ENCODE measurements at places on chromosomes 6 and 20.

DNA sequence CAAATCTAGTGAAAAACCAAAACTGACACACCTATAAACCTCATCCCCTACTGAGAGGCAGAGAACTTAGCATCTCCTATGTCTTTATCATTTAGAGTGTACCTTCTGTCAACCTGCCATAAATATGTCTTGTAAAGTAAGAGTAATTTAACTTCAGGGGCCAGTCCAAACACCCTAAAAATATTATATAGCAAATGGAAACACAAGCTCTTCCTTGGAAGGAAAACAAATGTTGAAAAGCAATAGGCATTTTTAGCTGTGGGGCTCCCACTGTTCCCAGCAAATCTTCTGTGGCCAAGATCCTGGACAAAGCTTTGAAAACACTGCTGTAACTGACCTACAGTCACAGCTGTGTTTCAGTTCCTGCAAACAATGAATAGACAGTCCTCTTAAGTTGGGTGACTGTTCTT, 140.0 kb upstream of the RNF217 start:
- DNase-seq = no peak

- no peak for DNase-seq
Observed at GRCh38 chr20:1377984-1378734, 14.7 kb downstream of the FKBP1A start.

DNA sequence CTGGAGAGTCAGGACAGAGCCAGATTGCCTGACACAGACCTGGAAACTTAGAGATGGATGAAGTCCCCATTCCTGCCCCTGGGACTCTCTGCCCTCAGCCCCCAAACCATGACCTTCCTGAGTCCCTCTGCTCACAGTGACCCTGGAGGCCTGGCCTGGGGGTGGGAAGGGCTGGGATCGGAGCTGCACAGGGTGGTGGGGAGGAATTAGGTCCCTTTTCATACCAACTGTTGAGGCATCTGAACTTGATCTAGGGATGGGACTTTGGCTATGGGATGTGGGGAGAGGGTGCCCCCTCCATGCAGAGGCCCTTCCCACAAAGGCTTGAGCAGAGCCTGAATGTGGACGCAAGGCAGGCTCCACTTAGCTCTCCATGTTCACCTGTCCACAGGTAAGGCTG, 144.1 kb downstream of the MRPL14 start:
- no peak for DNase-seq

- DNase-seq = no peak
Observed at GRCh38 chr6:122563364-122564052, 46.7 kb upstream of the PKIB start.

GRCh38 chr6:85126485-85127167, 323.3 kb upstream of the NT5E start:
- peak; percentile 18 for DNase-seq

DNA sequence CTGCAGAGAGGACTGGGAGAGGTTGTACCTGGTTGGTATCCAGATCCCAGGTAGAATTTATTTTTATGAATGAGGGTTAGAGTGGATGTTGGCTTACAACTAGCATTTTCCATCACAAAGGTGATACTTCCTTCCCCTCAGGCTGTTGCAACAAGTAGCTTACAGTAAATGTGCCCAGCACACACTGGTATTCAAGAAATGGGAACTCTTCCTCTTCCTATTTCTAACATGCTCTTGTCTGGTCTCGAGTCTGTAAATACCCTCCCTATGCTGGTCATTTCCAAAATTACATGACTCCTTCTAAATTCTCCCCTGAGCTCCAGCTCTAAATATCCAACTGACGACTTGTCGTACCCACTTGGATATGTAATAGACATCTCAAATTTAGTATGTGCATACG, 90.1 kb upstream of the FOXC1 start:
- no peak for DNase-seq

DNA sequence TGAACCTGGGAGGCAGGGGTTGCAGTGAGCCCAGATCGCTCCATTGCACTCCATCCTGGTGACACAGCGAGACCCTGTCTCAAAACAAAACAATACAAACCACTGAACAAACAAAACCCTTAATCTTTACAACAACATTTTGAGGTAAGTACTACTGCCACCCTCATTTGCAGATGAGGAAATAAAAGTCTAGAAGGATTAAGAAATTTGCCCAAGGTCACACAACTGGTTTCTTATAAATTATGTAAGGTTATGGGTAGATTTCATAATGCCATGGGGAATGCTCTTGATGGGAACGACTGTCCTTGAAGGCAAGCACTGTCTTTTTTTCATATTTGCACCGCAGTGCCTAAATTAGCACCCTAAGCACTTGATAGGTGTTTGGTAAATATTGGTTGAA, 13.8 kb upstream of the B4GALT5 start:
- DNase-seq = no peak

DNA sequence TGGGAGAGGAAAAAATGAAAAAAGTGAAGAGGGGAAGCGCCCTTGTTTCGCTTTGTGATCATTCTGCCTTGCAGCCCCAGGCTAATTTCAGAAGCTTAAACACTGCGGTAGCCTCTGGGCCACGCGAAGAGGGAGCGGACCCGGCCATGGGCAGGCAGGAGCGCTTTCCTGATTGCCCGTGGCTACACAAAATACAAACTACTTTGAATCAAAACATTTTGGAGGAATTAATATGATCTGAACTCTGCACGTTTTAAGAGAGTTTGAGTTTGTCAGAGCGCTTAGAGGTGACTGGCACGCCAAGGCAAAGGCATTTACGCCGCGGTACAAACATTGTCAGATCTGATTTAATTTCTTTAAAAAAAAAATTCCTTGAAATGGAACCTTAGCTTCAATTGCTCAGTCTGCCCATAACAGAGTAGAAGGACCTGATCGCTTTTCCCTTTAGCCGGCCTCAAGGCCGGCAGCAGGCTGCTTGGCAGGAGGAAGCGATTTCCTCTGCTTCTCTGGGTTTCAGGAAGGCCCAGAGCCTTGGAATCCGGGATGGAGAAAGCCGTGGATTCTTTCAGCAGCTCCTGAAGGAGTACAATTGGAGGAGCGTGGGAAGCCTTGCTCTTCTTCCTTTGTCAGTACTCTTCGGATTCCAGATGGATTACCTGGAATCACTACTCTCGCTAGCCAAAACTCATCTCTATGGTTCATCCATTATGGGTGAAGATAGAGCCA, 9.7 kb downstream of the TFAP2D start:
- DNase-seq = no peak

GRCh38 chr6:19356692-19357091, 480.5 kb upstream of the ID4 start:
- no peak for DNase-seq

DNA sequence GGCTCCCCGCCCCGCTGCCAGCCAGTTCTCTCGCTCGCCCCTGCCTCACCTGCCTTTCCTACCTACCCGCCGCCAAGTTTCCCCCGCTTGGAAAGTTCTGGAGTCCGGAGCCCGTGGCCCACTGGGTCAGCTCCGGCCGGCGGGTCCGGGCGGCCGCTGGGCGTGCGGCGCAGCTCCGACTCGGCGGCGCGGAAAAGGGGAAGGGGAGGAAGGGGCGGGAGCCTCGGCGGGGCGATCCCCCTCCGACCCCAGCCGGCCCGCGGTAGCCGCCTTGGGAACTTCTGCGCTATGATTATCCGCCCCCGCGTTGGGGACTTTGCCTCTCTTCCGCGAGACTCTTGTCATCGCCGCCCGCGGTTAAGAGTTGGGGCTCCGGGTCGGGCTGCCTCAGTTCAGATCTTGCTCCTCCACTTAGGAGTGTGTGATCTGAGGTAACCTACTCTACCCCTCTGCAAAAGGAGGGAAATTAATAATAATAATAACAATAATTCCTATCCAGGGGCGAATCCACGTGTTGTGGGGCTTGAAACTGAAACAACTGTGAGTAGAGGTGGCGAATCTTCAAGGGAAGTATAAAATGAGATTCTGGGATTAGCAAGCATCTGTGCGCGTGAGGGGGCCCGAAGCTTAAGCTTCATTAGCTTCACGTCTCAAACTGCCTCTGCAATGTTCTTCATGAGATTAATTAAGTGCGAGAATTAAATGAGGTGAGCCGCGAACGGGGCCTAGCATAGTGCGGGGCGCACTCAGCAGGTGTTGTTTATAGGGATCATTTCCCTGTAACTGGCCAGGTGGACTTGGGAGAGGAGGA, 30.8 kb downstream of the SF3B5 start:
- DNase-seq = no peak

GRCh38 chr6:151014404-151015100, 149.1 kb downstream of the MTHFD1L start:
- DNase-seq = peak; percentile 90

DNA sequence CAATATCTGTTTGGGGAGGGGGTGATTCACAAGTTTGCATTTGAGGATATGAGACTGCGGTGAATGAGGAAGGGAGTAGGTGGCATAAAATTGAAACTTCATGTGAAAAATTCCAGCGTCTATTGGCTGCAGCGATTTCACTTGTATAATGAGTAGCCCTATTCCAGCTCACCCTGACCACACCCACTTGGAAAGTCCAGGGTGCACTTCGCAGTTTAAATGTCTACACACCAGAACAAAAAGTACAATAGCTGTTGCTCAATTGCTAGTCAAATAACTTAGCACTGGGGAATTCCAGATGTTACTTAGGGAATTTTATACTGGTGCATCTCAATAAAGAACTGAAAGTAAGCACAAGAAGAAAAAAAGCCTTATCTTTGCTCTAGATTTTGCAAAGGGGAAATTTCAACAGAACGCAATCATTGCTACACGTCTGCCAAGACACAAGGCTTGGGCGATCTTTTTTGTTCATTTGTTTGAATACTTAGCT, 6.3 kb downstream of the TNFAIP3 start:
- DNase-seq = no peak

DNA sequence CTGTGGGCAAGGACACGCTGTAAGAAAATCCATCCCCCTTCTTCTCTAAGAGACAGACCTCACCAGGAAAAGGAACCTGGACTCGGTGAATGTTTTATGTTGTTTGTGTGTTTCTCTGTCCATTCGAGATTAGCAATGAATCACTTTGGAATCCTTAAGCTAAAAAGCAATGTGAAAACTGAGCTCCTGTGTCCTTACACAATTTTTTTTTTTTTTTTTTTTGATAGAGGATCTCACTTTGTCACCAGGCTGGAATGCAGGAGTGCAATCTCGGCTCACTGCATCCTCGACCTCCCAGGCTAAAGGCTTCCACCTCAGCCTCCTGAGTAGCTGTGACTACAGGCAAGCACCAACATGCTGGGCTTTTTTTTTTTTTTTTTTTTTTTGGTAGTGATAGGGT, 32.1 kb downstream of the BFSP1 start:
- DNase-seq = no peak

DNA sequence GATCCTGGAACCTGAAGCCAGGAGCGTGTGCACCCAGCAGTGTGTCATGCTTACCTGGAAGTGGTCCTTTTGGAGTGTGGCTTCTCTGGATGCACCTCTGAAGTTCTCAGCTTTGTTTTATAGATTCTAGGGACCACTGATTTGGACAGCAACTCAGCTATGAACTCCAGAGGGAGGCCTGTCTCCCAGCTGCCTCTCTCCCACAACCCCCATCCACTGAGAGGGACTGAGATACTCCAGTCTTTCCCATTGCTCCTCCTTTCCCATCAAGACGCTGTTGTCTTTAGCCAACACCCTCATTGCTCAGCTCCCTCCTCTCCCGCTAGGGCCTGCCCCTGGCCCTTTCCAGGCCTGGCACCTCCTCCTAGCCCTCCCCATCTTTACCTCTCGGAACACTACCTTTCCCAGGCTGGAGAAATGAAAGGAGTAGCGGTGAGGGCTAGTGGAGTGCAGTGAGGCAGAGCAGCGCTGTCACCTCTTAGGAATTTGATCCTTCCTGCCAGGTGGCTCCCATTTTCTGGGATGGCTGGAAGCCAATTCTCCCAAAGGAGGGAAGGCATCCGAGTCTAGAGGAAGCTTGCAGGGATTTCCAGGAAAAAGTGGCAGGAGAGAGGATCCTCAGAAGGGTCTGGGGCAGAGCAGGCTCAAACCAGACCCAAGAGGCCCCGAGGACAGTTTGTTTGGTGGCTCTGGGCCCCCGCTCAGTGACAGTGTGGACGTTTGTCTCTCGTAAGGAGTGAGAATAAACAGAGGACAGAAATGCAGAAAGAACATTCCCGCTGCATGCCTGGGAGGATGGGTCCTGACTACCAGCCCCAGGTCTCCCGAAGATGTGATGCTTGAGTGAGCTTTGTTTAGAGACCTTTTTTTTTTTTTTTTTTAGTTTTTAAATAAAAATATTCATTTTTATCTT, at the start of gene LRRN4:
Gene LRRN4 (minus strand): TSS at position 285 of the 913 bp plus-strand sequence. CDS start 1,261 bp downstream, outside the sequence.
- DNase-seq = peak; percentile 73

GRCh38 chr6:37170273-37171200, 585 bp downstream of the PIM1 start:
- no peak for DNase-seq

- peak; percentile 99 for DNase-seq
Observed at GRCh38 chr6:111259089-111259831, 172.0 kb downstream of the SLC16A10 start.

DNA sequence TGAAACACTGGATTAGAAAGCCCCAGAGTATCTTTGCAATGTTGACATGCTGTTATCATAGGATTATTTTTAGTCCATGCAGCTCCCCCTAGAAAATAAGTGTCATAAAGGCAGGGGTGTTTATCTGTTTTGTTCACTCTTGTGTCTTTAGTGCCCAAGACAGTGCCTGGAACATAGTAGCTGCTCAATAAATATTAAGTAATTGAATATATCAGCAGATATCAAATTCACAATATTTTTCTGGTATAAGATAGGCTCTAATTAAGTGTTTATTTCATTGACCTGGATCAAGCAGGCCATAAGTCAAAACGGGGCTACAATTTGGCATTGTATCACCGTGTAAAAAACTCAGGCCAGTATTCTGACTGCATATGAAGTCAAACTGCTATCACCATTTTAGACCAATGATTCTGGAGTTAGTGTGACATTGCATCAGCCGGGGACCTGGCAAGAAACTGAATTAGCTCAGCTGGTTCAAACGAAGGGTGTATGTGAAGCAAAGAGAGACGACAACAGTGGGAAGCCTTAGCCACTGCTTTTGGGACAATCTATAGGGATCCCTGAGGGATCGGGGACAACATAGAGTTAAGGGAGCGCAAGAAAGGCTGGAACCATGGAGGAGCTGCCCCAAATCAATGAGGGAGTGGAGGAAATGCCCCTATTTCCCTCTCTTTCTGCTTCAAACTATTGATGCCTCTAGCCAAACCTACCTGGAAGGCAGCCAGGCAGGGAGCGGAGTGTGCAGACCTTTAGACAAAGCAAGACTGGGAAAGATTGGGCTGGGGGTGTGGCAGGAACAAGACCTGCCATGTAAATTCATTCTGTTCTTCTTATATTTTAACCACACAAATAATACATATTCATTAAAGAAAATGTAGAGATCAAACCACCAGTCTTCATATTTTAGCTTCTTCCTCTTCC, 112.2 kb downstream of the PLEKHG1 start:
- DNase-seq = no peak

- DNase-seq = no peak
Observed at GRCh38 chr6:159098636-159099106, 53.9 kb upstream of the TAGAP start.
